NCI-H1048 (cell line): ENCODE measurements at places on chromosomes 4 and X.

DNA sequence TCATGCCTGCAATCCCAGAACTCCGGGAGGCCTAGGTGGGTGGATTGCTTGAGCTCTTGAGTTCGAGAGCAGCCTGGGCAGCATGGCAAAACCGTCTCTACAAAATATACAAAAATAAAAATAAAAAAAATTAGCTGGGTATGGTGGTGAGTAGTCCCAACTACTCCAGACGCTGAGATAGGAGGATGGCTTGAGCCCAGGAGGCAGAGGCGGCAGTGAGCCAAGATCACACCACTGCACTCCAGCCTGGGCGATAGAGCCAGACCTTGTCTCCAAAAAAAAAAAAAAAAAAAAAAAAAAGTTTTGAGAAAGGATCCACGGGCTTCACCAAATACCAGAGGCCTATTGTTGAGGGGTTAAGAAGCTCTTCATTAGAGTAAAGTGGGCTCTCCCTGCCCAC, 8.0 kb downstream of the SUPT20HL2 start:
- no peak for DNase-seq

GRCh38 chrX:10048076-10048475, 80.9 kb downstream of the CLDN34 start:
- no peak for DNase-seq

GRCh38 chr4:87580057-87580456, 28.3 kb upstream of the DSPP start:
- no peak for DNase-seq

- no peak for DNase-seq
Observed at GRCh38 chr4:93346840-93347239, 481.7 kb upstream of the ATOH1 start.

DNA sequence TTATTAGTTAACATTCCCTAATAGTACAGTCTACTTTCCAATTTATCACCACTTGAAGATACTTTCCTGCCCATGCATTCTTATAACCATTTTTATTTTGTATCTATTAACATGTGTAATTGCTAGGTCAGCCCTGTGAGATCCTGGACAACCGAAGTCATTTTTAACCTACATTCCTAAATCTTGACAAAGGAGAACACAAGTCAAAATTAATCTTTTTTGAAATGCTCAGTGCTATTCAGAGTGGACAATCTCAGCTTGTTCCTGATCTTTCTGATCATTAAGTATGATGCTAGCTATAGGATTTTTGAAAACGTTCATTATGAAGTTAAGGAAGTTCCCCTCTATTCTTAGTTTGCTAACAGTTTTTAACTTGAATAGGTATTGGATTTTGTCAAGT, 37.5 kb downstream of the ANXA10 start:
- no peak for DNase-seq

DNA sequence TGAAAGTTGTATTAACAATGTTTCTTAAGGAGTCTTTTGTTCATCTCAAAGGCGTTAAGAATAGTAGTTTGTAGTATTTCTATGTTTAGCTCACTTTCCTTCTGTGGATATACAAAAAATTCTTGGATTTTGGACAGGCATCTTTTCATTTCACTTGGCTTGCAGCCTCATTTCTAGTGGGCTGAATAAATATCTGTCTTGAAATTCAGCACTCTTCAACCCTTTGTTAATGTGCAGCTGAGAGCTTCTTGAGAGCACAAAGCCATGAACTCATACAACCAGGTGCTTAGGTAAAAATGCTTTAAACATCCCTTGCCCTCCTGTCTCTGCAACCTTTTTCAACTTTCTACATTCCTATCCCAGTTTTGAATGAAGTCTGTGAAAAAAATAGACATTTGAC, 1003.2 kb downstream of the C4orf33 start:
- DNase-seq = no peak

- no peak for DNase-seq
Observed at GRCh38 chrX:29071525-29072320, 484.5 kb downstream of the IL1RAPL1 start.

DNA sequence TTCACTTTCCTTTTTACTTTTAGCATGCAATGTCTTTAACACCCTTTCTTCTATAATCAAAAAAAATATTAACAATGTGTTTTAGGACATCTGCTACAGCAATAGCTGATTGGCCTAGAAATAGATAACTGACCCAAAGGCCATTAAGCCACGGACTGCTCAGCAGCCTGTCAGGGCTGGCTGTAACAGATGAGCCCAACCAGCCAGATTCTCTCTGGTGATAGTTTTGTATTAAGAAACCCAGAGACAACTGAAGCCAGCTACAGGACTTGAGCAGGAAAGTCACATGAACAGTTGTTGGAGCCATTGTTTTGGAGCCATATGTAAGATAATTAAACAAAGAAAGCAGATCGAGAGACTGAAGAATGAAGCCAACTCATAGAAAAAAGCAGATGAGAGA, 80.3 kb downstream of the DDIT4L start:
- DNase-seq = no peak

DNA sequence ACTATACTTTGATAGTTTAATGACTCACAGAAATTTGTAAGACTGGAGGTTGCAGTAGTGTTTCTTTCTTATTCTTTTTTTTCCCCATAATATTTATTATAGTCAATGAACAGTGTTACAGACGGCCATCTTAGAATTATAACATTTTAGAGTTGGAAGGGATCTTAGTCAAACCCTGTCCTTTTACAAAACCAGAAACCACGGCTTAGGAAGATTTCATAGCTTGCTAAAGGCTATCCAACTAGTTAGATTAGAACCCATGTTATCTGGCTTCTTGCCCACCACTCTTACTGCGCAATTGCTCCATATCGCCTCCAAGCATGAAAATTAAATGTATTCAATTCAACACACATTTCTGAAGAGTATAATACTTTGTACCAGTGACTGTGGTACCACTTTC, 1.1 kb downstream of the XIAP start:
- DNase-seq = no peak

DNA sequence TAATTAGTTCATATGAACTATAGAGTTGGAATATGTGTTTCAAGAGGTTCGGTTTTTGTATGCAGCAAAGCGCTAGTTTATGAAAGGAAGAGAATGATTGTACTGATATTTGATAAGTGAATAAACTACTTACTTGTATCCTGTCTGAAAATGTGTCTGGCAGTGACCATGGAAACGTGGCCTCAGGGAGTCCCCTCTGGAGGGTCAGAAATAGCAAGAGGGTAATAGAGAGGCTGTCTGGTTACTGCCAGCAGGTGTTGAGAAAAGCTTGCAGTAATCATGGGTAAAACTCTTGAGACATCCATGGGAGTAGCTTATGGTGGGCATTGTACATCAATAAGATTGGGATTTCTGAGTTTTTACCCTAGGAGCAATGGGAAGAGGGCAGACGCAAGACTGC, 77.1 kb downstream of the DCLK2 start:
- DNase-seq = no peak

GRCh38 chr4:176833400-176834175, 40.9 kb upstream of the VEGFC start:
- no peak for DNase-seq

DNA sequence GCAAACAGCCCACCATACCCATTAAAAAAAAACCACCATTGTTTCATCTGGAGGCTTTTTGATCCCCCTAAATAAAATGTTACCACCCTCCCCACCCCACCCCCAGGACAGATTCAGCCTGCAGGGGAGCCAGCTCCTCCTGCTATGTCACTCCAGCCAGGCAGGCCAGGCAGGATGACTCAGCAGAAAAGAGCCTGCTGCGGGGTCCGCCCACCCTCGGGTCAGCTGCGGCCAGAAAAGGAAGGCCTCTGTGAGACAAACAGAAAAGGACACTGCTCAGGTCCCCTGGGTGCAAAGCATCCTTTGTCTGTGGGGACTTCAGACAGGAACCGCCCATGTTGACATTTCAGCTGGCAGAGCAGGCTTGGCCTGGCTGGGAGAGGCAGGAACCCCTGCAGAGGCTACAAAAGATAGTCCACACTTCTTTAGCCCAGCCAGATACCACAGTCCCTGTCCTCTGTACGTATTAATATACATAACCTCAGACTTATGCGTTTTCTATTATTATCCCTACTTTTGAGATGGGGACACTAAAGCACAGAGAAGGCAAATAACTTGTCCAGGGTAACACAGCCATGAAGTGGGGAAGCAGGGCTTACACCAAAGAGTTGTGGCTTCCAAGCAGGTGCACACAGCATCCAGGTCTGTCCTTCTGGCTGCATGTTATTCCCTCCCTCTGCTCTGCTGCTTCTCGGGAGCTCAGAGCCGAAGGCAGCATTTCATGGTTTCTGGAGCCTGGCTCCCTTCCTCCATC, 147.7 kb downstream of the CPEB2 start:
- no peak for DNase-seq

- no peak for DNase-seq
Observed at GRCh38 chr4:169955521-169955920, 70.7 kb downstream of the MFAP3L start.

GRCh38 chr4:176874721-176875445, 82.2 kb upstream of the VEGFC start:
- DNase-seq = no peak

DNA sequence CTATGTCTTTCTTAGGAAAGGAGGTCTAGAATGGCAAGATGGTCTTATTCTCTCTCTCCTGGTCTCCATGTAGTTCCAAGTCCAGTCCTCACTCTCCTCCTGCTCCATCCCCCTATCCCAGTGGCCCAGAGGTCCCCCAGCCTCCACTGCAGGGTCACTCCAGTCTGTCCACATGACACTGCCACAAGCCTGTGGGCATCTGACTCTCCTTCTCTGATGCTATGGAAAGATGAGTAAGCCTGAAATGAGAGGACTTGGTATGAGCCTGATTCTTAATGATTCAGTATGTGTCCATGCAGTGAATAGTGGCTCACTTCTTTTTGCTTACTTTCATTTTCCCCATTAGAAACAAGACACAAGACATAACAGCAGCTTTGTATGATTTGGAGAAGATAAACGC, 516.8 kb upstream of the ADGRL3 start:
- no peak for DNase-seq

DNA sequence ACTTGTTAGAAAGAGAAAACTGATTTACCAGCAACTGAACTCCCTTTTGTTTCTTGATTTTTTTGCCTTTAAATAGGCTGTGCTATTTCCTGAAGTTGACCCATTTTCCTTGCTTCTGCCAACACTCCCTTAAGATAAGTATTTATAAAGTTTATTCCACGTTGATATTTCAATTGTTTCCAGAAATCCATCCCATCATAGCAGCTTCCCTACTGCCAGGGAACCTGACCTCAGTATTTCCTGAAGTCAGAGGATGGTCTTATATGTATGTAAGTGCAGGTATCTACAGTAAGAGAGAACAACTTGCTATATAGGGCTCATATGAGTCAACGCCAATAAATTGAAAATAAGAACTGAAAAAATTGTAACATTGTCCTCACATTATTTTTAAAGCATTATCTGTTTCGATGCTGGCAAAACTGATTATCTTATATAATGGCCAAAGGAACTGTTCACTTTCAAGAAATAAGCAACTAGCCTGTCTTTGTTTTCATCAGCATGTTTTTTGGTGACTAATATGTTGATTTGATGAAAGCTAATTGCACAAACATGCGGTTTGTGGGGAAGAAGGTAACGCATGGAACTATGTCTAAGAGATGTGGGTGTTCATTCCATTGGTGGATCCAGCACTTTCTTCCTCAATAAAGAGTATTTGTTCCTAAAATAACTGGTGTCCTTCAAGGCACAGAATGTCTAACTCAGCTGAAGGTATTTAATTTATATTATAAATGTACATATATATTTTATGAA, 4.7 kb downstream of the LIMCH1 start:
- DNase-seq = no peak

DNA sequence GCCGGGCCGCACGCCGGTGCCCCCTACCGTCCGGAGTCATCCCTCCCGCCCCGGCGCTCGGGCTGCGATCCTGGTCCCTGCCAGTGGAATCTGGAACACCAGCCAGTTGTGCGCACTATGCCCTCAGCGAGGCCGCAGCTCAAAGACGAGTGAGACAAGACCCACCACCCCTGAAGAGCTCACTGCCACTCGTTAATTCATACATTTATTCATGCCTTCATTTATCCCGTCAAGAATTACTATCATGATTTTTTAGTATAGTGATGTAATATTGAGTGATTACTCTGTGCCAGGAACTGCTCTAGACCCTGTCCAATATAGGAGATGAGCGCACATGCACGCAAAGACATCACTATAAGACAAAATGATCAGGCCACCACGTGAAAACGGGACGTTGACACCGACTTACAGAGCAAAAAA, 247 bp upstream of the PPA2 start:
- no peak for DNase-seq

DNA sequence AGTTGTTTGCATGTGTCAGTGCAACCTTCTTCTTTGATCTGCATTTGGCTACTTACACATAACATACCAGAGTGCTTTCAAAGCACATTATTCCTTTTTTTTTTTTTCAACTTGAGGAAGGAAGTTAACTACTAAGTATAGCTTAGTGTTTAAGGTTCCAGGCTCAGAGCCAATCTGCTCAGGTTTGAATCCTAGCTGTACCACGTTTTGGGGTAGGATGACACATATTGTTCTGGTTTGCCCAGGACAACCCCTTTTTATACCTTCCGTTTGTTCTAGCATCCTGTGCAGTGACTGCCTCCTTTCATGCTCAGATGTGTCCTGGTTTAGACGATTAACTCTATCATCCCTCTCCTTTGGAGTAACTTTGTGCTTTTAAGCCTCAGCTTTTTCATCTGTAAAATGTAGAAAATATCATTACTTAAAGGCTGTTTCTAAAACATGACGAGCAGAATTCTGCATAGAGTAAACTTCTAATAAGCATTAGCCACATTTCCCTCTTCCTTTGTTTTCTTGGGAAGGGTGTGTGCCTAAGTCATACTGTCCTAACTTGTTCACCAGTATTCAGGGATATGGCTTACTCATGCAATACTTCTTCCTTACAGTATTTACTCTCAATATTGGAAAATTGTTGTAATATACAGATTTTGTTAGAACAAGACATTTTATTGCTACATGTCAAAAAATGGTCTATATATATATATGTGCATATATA, 281.3 kb downstream of the C4orf33 start:
- no peak for DNase-seq

- peak; percentile 27 for DNase-seq
Observed at GRCh38 chr4:89259301-89260028, 48.1 kb downstream of the GPRIN3 start.
